Heart right ventricle (tissue), 16 donors: ENCODE measurements at places on chromosomes 4 and X.

DNA sequence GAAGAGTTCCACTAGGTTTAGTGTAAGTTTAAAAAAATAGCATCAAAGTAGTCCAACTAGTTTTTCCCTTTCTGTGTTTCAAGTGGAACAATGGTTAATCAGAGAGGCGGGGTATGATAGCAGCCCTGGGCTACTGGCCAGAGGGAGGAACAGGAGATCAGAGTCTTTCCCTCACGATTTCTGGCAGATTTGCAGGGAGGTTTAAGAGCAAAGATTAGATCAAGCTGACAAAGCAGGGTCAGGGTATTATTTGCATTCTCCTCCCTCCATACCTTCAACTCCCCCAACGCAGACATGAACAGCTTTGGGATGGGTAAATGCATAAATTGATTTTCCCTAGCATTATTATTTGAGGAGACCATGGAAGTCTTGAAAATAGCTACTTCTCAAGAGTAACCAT is 277.6 kb upstream of the DIAPH2 start:
- DNase-seq: peak; percentile 8

DNA sequence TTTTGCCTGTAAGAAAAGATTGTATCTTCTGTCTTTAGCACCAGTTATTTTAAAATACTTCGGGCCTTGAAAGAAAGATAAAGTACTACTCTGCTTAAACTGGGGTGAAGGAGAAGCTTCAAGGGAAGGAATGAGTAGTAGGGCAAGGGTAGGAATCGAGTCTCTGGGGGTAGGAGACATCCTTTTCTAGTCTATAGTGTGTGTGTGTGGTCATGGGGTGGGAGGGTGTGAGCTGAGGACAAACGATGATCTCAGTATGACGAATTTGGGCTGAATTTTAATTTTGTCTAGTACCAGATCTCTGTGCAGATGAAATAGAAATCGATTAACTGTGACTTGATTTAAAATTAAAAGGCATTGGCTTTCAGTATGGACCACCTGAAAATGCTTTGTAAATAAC is 3.3 kb upstream of the MYOZ2 start:
- no peak for DNase-seq

DNA sequence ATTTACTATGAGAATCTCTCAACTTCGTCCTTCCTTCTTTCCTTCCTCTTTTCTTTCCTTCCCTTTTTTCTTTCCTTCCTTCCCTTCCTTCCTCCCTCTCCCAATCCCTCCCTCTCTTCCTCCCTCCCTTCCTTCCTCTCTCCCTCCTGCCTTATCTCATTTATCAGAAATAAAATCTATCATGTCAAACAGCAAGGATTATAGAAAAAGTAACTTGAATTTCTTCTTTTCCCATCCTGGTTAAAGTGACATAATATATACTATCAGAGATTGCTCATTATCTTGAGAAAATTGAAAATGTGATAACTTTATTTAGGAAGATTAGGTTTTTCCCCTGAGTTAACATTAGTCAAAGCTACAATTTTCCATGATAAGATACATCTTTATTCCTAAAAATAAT is 5.6 kb downstream of the TIGD4 start:
- DNase-seq: no peak

DNA sequence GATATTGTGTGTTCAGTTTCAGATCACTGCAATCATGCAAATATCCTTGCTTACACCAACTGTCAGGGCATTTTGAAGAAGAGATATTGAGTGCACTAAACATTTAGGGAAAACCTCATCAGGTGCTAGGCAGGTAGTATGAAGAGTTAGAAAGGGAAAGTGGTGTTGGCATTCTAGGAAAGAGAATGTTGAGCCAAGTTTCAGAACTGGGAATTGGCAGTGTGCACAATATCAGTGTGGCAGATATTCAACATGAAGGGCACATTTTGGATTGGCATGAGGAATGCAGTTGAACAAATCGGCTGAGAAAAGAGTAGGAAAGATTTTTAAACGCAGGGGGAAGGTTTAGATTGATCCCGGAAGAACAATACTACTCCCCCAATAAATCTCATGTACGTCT is 43.4 kb upstream of the SMAD1 start:
- DNase-seq: no peak

DNA sequence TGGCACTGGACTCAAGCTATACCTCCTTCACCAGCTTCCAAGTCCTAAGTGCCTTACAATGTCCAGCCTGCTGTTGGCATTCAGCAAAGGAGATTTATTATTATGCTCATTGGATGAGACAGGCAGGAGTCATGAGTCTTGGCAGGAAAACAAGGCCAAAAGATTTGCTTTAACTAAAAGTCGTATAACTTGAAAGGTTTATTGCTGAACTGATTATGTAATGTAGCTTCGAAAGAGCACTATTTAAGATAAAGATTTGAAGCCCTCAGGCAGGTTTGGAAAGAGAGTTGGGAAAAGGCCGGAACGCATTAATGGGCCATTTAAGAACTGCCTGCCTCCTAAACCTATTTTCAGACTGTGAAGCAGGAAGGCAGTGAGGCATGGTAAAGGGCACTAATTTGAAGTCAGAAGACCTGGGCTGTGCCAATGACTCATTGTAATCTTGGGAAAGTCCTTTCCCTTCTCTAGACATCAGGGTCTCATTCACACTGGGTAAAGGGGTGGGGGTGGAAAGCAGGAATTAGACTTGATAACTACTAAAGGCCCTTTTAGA is 280.5 kb upstream of the EDA2R start:
- no peak for DNase-seq

- no peak for DNase-seq
Observed at GRCh38 chr4:40940756-40941155, 191.0 kb downstream of the NSUN7 start.

- DNase-seq: no peak
Observed at GRCh38 chr4:145058256-145058655, 39.7 kb downstream of the ANAPC10 start.

- DNase-seq: no peak
Observed at GRCh38 chr4:7571701-7572100, 137.0 kb upstream of the PSAPL1 start.

GRCh38 chrX:38312436-38312835 is 14.9 kb downstream of the RPGR start:
- no peak for DNase-seq

DNA sequence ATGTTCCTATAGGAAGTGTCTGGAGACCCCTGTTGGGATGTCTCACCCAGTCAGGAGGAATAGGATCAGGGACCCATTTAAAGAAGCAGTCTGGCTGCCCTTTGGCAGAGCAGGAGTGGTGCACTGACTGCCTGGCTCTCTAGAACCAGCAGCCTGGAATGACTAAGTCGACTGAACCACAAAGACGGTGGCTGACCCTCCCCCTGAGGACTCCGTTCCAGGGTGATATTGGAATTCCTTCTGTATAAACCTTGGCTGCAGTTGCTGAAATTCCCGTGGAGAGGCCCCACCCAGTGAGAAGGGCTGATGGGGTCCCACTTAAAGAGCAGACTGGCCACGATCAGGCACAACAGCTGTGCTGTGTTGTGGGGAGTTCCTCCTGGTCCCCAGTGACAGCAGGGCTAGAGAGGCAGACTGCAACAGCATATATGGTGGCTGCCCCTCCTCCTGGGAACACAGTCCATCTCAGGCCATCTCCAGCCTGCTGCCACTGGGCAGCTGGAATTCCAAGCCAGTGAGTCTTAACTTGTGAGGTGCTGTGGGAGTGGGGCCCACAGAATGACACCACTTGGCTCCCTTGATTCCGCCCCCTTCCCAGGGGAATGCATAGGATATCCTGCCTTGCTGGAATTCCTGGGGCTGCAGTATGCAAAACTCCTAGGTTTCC is 41.8 kb upstream of the RLIM start:
- DNase-seq: no peak

DNA sequence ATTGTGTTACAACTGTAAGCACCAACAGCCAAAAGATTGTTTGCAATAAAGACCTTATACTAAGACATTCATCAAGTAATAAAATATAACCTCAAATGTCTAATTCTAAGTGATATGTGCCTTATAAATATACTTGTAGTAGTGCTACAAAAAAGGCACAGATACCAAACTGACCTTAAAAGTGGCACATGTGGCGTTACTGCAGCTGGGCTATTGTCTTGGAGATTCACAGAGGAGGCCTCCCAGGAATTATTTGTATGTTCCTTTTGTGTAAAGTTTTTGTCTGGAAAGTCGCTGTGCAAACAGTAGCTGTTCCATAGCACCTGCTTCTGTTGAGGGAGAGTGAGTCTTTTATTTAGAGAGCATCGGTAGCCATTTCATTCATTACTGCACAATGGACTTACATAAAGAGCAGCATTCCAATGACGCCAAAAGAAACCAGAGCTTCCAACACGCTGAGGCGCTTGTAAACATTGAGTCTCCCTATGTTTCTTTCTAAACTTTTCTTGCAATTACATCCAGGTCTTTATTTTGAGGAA is 143.7 kb downstream of the RPA4 start:
- no peak for DNase-seq

DNA sequence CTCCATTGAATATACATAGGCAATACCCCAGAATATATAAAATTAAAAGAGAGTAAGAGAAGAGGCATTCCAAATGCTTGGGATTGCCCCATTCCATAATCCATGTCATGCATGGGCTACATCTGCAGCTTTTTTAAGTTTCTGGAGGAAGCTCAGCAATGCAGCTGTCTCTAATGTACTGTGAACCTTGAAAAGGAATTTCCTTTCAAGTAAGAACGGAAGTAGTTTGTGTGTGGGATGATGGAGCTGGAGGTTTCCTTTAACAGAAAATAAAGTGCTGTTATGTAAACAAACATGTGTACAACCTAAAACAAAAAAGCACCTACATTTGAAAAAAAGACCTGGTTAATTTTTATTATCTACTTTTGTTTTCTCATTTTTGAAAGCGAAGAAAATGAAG is 303.5 kb downstream of the BMPR1B start:
- no peak for DNase-seq

DNA sequence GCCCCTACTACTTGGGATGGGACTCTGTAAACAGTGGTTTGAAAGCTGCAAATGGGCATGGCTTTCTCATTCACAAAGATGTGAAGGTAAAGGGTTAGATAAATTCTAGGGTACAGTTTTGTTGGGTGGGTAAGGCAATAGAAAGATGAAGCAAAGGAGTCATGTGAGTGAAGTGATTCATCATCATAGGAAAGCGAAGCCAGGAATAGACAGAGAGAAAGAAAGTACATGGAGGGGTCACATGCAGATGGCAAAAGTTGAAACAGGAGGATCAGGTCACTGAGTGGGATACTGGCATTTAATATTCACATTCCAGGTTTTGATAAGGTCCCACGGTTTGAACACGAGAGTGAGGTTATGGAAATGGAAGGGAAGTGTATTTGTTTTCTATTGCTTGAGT is 8.2 kb upstream of the ABCG2 start:
- DNase-seq: no peak

DNA sequence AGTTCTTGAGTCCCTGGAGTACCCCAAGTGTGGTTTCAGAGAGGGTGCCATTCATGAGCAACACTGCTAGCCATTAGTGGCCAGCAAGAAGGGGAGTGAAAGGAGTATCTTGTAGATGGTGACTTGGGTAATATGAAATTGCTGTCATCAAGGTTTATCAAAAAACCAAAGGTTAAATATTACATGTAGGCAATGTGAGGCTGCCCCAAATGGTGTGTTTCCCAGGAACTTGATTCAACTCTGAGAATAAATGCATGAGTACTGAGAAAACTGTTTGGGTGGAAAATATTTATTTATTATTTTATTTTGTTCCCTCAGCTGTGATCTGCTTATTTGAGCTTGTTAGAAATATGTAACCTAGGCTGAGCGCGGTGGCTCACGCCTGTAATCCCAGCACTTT is 55.7 kb downstream of the AFF1 start:
- DNase-seq: no peak

DNA sequence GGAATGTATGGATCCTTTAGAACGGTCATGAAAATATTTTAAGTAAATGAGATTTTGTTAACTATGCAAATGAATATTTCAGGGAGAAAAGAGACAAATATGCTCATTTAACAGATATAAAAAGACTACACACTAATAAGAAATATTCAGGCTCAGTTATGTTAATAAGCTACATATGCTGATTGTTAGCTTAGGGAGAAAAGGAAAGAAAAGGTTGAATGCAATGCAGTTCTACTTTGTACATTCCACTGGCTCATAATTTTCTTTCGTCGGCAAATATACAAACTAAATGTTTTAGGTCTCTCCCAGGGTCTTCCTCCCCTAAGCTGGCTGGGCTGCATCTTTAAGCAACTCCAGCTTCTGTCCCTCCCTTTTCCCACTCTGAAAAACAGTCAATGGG is 2.7 kb upstream of the RTL3 start:
- DNase-seq: no peak
